ENCODE measurements at places on chromosomes 7 and 10.

- DNase-seq, result no peak
Observed at GRCh38 chr7:157527686-157528085, 190.9 kb downstream of the DNAJB6 start.

GRCh38 chr7:43757073-43757720 lies 1.3 kb upstream of the BLVRA start:
- no peak for DNase-seq

GRCh38 chr10:117710181-117710798 lies 167.7 kb downstream of the EMX2 start:
- no peak for DNase-seq

- DNase-seq, result no peak
Observed at GRCh38 chr10:59273445-59273844, 88.9 kb downstream of the FAM13C start.

GRCh38 chr10:74223755-74224529 lies 72.9 kb downstream of the ADK start:
- peak; percentile 69 for DNase-seq

DNA sequence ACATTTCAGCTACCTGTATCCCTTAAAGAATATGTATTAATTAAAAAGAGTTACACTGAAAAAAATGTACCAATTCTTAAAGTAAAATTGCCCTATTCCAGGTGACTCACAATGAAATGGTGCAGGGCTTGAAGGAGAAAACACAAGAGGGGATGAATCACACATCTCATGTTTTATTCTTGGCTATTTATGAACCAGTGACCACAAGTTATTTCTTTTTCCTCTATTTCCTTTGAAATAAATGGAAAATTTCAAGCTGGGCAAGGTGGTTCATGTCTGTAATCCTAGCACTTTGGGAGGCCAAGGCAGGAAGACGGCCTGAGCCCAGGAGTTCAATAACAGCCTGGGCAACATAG lies 106.8 kb downstream of the UBE2H start:
- DNase-seq, result peak; percentile 87

- peak; percentile 41 for DNase-seq
Observed at GRCh38 chr7:136911344-136911743, 42.9 kb downstream of the CHRM2 start.

GRCh38 chr10:68697106-68697505 lies 23.9 kb upstream of the CCAR1 start:
- no peak for DNase-seq

DNA sequence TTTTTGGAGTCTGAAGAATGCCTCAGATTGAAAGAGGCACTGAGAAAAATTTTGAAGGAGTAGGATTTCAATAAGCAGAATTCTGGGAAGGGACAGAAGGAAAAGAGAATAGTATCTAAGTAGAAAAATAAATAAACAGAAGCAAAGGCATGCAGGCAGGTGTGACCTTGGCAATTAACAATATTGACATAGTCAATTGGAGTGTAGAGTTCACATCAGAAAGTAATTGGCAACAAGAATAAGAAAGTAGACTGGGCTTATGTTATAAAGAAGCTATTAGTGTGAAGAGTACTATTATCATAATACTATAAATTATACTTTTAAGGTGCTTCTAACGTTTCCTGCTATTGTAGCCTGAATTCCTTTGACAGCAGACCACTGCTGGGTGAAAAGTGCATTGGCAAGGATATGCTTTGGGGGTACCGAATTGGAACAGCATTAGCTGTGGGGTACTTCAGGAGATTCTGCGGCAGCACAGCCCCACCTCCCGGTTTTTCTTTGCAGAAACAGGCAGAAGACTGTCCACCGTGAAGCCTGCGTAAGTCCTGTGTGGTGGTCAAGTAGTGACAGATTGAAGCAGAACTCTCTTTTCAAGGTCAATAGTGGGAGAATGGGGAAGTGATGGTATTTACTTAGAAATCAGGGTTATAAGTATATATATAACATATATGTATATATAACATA lies 357.0 kb downstream of the THSD7A start:
- DNase-seq, result no peak

DNA sequence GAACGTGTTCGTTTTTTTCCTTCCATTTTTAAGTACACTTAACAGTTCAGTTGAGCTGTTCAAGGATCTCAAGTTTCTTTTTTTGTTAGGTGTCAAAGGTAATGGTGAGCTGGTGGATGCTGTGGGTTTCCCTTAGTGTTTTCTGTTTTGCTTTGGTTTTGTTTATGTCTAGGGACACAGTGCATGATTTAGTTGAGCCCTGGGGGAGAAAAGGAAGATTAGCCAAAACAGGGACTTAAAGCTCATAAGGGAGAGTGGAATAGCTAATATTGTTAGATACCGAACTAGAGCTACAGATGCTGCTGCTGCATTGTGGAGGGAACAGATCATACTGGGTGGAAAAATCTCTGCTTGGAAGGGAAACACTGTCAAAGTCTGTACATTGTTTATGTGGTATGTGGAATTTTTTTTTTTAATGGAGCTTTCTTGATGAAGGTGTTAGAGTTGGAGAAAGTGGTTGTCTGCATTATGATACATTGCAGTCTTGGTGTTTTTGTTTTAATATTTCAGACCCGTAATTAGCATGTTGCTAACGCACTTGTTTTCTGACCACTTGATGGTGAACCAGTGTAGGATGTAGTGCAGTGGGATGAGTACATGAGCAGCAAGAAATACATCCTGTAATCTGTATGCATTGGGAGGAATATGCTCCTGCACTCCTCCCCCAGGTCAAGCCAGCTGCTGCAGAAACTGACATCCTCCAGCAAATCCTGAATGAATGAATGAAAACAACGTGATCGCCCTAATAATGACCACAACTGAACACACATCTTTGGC lies 2.1 kb downstream of the GLCCI1 start:
- peak; percentile 48 for DNase-seq

- no peak for DNase-seq
Observed at GRCh38 chr7:129553899-129554461, 51.6 kb downstream of the SMKR1 start.

- DNase-seq, result peak; percentile 31
Observed at GRCh38 chr10:47175181-47176123, 124.5 kb upstream of the GDF10 start.

GRCh38 chr10:113704637-113705343 lies 25.1 kb downstream of the CASP7 start:
- DNase-seq, result peak; percentile 42

DNA sequence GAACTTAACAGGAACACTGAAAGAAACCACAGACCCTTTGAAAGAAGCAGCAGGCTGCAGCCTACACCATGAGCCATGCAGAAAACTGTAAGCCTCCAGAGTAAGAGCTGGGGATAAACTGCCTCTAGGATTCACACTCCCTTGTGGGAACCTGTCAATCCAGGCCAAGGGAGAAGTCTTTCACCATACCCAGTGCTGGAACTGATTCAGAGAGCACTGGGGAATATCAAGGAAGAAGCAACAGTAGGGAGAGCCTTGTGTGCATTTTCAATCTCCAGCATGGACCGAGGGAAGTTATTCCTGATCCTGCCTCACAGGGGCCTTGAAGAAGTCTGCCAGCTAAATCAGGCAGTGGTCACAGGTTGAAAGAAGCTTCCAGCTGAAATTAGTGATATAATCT lies 282.2 kb downstream of the AGMO start:
- peak; percentile 49 for DNase-seq

DNA sequence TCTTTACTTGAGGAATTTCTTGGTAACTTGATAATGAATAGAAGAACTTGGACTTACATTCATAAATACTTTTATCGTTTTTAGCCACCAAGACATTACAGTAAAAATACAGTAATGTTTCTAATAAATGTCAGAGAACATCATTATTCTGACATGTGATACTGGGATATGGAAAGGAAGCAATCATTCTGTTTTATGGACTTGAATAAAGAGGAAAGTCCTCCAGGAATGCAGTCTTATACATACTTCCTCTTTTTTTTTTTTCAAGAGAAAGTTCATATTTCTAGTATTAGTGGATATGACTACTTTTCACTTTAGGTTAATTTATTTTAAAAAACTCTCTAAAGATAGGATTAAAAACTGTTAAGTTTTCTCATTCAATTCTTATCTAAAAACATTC lies 220.0 kb upstream of the SEMA3C start:
- no peak for DNase-seq

DNA sequence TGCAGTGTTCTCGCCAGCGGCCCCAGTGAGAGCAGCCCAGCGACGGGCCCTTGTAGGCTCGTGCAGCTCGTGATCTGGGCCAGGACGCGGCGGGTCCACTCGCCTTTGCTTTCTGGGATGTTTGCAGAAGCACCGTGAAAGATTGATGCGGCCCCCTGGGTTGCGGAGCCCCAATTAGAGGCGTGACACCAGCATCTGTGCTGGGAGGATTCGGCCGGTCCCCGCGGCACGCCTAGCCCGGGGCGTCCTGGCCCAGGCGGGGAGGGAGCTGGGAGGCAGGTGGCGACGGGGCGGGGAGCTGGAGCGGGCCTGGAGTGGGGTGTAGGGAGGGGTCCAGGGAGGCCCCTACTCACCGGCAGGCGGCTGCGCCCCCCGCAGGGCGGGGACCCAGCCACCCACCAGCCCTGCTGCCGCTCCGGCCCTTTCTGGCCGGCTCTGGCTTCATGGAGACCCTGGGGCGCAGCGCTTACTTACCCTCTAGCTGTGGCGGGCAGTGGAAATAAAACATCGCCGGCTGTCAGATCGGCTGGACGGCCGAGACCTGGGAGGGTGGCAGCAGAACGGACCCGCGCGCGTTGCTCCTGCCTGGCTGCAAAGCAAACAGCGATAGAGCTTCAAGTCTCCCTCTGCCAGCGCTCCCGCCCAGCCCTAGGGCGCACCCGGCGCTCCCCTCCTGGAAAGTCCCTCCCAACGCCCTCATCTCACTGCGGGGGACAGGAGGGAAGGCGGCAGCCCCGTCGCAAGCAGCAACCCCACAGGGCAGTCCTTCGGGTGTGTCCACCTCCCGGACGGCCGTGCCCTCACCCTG lies 752 bp downstream of the DRGX start:
- no peak for DNase-seq

DNA sequence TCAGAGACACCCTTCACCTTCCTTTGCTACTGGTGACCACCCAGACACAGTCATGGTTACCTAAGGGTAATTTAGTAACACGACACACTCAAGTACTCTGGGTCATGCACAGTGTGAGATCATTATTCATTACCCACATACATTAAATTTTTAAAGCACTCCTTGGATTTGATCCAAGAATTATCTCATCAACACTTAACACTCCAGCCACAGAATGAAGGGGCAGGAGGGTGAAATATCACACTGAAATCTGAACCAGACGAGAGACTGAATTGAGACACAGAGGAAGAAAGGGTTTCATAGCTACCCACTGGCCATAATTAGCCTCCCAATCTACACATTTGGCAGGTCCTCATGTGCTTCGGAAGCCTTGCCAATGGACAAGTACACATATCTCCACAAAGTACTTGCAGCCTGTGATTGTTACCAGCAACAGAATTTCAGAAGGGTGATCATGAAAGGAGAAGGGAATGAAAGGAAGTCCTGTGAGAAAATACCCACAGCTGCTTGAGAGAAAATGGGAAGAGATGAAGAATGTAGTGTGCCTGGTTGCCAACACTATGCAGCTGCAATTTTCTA lies 189.3 kb downstream of the POLR1F start:
- DNase-seq, result peak; percentile 34

DNA sequence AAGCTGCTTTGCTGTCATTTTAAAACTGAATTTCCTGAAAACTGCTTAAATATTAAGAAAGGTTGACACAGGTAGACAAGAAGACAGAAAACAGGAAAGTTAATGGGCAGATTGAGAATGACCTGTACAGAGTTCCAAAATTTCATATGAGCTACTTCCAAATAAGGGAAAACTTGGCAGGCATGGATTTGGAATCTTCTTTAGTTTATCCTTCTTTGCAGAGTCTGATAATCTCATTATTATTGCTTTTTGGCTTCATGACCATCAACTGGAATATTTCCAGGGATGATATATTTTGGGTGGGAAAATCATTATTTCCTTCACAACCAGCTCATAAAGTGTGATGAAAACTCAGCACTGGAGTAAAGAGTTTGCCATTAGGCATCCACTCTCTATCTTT lies 346.5 kb upstream of the NPVF start:
- DNase-seq, result no peak

DNA sequence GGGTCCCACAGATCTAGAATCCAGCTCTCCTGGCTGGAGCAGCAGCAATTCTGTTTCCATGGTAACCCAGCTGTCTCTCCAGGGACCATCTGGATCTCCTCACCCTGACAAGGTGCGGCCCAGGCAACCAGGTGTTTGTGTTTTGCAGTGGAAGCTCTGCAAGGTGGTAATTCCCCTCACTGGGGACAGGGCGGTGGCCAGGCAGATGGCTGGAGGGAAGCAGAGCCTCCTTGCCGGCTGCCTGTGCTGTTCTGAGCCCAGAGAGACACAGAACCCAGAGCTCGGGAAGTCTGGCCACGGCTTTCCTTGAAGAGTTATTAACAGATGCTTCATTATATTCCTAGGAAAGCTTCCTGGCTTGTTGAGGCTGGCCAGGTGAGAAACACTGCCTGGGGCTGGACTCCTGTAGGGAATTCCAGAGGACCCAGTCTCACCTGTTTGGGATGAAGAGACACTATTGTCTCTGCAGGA lies 118.2 kb upstream of the PPIF start:
- DNase-seq, result no peak

DNA sequence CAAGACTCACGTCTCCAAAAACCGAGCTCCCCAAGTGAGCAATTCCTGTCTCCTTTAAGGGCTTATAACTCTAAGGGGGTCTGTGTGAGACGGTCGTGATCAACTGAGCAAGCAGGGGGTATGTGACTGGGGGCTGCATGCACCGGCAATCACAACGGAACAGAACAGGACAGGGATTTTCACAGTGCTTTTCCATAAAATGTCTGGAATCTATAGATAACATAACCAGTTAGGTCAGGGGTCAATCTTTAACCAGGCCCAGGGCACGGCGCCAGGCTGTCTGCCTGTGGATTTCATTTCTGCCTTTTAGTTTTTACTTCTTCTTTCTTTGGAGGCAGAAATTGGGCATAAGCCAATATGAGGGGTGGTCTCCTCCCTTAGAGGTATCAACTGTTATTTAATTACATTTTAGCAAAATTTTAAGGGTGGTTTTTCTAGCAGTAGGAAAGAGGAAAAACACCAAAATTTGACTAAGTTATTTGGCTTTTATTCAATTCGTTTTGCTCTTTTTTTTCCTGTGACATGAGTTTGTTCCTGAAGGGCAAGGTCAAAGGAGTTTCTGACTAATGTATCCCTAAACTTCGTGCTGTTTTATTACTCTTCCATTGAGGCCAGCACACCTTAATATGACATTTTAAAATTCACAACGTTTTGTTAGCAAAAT lies 121.4 kb upstream of the SEC61G start:
- DNase-seq, result no peak

- no peak for DNase-seq
Observed at GRCh38 chr10:91391920-91392319, 18.2 kb upstream of the HECTD2 start.

DNA sequence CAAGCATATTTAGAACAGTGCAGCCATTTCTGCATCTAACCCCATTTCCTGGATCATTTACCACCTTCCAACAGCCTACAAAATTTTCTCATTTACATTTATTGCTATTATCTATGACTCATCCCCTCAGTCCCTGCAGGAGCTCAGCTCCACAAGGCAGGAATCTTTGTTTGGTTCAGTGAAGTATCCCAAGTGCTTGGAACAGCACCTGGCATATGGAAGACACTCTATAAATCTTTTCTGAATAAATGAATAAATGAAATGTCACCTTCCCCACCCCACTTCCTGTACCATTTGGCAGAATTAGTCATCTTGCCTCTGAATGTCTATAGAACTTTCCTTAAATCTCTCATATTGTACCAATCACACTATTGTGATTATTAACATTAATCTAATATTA lies 110.7 kb downstream of the HIP1 start:
- DNase-seq, result no peak

- no peak for DNase-seq
Observed at GRCh38 chr7:6279937-6280336, 7.5 kb upstream of the CYTH3 start.

GRCh38 chr7:10940704-10941355 lies 32.8 kb upstream of the PHF14 start:
- DNase-seq, result no peak

Data from amniotic epithelial cell (primary cell).